ENCODE measurements at places on chromosomes 6 and 20.
A peak's percentile ranks its signal among the peaks of the same experiment; 100 is the strongest.

DNA sequence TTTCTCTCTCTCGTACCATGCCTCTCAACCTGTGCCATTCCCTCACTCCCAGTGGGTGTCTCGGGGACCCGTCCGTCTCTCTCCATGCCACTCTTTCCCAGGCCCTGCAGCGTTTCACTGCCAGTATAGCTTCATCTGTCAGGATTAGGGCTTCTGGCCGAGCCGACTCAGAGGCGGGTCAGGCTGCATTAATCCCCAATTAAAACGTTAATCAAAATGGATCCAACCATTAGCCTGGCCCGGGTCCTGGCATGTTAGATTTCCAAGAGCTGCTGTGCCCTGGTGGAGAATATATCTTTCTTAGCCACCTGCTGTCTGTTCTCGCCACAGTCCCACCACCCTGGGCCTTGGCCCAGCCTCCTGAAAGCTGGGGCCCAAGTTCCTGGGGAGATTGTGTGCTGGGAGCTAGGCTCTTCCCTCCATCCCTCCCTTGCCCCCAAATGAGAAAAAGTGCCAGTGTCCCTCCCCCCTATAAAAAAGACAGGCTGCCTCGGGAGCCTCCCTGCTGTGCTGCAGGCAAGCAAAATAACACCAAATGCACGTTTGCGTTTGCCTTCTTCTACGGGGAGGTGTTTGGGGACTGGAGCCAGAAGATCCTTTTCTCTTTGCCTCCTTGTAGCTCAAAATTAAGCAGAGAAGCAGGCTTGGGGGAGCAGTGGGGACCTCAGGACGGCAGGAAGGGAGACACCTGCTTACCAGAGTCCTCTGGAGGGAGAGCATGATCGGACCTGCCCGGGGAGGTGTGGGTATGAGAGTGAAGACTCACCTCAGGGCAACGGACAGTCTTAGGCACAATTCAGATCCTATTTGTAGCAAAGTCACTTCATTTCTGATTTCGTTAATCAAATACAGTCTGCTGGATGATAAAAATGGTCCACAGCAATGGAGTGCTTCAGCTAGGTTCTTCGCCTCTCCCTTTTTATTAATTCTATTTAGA is 3.0 kb downstream of the KCNG1 start:
- DNase-seq, result peak; percentile 28

DNA sequence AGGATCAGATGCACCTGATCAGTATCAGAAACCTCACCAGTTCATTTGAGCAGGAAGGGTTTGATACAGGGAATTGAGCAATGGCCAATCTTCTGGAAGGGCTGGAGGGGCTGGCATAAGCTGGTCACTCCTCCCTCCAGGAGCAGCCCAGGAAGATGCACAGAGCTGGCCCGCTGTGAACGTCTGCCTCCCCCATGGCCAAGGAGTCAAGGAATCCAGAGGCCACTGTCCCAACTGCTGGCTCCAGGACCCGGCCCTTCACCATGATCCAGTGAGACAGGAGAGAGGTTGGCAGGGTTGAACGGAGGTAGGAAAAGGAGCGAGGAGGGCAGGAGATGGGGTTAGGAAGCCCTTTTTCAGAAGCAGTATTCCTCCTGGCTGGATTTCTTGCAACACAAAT is 113.9 kb upstream of the CST7 start:
- no peak for DNase-seq

GRCh38 chr6:80457439-80457933 is 351.0 kb downstream of the BCKDHB start:
- DNase-seq, result no peak

- DNase-seq, result no peak
These were observed 148.8 kb upstream of the RPS6KA2 start for GRCh38 chr6:166775923-166776220.

- DNase-seq, result no peak
These were observed 32.0 kb downstream of the KIAA0319 start for GRCh38 chr6:24614043-24614420.

GRCh38 chr6:168051648-168052047 is 27.4 kb downstream of the FRMD1 start:
- DNase-seq, result no peak

DNA sequence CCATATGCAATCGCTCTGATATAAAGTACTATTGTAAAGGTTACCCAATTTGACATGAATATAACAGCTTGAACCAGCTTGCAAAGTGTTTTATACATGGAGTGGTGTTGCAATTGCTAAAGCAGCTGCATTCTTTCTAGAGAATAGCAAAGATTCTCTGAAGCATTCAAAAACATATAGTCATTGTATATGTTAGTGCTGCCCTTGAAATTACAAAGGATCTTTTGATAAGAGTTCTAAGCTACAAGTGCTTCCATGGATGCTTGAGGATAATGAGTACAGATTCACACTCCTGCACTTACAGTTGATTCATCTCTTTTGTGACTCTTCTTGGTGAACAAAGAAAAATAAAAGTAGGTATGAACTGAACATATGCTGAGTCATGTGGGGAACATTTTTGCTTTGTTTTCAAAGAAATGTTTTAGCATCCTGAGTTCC is 175.7 kb downstream of the ALDH8A1 start:
- no peak for DNase-seq

- no peak for DNase-seq
These were observed 145.8 kb downstream of the PLCB4 start for GRCh38 chr20:9214685-9215084.

All from NCI-H1105 (cell line).